Urothelium cell line (cell line): ENCODE measurements at places on chromosomes 3 and 15.

DNA sequence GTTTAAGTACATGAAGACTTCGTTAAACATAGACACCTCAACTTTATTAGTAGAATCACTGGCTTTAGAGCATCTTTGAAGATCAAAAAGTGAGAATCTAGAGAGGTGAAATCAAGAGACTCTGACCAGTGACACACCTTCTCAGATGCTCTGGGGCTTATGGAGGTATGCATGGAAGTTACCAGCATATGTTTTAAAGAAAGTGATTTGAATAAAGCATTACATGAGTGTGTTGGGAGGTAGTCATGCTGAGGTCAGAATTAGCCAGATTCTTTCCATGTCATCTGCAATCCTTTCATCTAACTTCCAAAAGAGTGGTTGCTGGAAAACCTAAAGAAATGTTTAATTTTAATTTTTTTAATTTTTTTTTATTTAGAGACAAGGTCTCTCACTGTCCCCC lies 658.0 kb upstream of the GOLIM4 start:
- DNase-seq: no peak

DNA sequence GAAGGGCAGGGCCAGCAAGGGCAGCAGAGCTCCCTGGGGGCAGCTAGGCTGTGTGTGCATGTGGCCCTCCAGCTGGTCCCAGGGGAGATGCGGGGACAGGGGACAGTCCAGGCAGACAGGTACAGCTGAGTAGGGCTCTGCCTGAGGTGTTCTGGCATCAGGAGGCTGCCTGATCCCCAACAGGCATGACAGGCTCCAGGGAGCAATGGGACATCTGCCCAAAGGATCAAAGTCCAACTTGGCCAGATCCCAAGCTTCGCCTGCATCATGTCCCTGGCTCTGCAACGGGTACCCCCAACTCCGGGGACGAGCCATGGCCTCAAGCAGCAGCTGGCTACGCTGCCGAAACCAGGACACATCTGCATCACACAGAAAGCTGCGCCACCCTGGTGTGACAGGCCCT lies 21.8 kb downstream of the ATRIP start:
- DNase-seq: no peak

- DNase-seq: no peak
Measured at GRCh38 chr3:192194085-192194484, 533.3 kb downstream of the FGF12 start.

DNA sequence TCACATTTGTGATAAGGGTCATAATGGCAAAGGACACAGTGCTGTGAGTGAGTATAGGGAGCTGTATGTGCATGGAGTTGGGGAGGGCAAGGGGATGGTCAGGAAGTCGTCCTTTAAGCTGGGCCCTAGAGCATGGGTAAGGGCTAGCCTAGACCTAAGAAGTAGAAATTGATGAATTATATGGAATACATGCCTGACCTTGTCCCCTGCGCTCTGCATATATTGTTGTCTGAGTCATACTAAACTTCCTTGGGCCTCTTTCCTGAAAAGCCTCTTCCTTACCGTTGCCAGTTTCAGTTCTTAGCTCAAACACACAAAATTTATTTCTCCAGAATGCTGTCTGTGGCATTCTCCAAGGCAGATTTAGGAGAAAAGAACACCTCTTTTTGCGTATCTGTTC lies 4.6 kb downstream of the SNRK start:
- no peak for DNase-seq

- no peak for DNase-seq
Measured at GRCh38 chr3:49928481-49929017, 1.1 kb downstream of the MON1A start.

GRCh38 chr3:43181202-43181821 lies 75.4 kb upstream of the POMGNT2 start:
- peak; percentile 40 for DNase-seq

GRCh38 chr3:42184651-42185443 lies 81.1 kb downstream of the CCK start:
- DNase-seq: no peak

DNA sequence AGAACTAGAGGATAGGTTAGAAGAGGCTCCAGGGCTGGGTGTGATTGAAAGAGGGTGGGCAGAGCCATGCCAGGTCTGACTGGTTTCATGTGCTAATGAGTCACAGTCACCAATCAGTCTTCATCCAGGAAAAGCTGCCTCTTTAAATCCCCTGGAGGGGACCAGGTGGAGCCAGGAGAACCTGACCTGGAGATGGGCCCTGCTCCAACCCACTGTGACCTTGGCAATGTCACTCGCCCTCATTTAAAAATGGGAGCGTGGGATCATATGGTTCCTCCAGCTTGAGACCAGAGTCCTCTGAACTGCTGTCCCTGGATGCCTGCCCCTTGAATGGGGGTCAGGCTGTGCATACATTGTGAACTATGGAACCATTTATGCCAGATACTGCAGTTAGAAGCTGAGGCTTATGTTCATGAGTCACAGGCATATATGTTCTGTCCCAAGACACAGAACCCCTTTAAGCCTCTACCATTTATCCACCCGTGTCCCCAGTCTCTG lies 23.0 kb downstream of the HES1 start:
- no peak for DNase-seq

GRCh38 chr3:165192610-165193192 lies 3.5 kb downstream of the SLITRK3 start:
- no peak for DNase-seq

GRCh38 chr15:50180091-50180490 lies 1.9 kb upstream of the SLC27A2 start:
- no peak for DNase-seq

- DNase-seq: no peak
Measured at GRCh38 chr3:10310578-10310977, 10.3 kb downstream of the SEC13 start.

DNA sequence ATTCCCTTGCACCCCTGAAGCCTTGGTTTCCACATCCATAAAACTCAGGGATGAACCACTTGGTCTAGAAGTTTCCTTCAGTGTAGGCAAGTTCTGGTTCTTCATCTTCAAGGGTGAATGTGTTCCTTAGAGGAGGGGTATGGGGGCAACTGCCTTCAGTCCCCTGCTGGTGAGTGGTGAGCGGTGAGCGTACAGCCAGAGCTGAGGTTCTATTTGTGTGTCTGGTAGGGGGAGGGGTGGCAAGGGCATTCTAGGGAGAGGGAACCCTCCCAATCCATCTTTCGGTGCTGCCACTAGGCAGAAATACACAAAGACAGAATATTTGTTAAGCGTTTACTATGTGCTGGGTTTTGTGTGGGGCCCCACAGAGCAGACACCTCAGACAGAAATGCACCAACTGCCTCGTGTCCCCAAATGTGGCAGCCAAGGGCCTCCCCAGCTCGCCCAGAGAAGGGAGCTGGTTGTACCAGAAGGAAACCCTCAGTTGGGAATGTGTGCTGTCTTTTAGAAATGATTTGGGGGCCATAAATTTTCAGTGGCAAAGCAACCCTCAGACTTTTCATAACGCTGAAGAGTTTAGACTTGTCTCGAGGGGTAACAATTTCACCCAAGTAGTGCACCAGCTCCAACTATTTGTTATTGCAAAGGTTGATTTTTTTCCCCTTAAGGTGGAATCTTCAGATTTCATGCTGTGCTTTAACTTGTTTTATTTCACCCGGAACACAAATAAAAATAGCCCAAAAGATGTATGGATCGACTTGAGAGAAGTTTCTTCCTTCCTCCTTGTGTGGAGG lies 137.6 kb downstream of the FBLN2 start:
- no peak for DNase-seq

DNA sequence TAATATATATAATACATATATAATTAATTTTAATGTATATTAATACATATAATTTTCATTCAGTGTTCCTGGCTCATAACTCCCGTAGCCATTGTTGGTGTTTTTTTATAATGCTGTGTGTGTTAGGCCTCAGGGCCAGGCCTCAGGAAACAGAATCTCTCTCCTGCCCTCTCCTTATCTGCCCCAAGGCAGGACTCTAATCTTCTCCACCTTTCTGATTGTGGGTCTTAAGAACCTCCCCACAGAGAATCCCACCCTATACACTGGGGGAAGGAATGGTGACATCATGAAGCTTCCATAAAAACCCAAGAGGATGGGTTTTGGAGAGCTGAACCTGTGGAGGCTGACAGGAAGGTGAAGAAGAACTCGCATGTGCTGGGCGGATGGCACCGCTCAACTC lies 4.0 kb upstream of the FMN1 start:
- no peak for DNase-seq

DNA sequence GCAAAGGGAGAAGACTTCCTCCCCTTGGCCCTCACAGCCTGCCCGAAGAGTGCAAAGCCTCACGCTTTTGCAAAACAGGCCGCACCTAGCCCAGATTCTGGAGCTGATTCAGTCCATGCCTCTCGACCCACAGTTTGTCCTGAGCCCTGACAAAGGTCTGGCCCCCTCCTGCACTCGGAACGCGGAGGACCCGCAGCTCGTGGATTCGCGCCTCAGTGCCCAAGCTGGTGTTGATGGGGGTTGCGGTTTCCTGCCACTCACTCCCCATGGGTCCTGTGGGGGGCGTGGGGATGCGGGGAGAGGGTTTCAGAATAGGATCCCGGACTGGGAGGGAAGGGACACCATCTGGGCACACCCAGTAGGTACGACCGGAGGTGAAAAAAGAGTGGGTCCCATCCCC lies 594 bp upstream of the CRABP1 start:
- no peak for DNase-seq

DNA sequence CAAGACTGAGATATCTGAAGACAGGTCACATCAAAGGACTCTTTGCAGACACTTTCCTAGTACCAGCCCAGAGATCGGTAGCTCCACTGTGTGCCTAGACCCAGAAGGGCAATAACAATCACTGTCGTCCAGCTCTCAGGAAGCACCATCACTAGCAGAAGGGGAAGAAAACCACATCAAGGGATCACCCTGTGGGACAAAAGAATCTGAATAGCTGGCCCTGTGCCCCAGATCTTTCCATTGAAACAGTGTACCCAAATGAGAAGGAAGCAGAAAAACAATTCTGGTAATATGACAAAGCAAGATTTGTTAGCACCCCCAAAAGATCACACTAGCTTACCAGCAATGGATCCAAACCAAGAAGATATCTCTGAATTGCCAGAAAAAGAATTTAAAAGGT lies 404.4 kb upstream of the NECTIN3 start:
- DNase-seq: no peak

DNA sequence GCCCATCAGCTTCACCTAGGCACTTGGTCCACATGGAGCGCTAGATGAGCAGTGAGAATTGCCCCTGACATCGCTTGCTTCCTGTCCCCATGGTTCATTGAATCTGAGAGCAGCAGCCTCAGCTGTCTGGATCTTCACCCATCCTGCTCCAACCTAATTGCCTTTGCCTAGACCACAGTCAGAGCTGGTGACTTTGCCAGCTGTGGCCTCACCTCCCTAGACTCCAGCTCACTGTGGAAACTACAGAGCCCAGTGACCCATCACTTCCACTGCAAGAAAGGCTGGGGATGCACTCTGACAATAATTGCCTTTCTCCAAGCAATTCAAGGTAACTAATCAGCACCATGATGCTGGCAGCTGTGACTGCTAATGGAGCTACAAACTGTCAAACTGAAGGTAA lies 30.6 kb upstream of the SLC6A1 start:
- no peak for DNase-seq

- DNase-seq: no peak
Measured at GRCh38 chr15:73601451-73602445, 31.4 kb downstream of the NPTN start.

DNA sequence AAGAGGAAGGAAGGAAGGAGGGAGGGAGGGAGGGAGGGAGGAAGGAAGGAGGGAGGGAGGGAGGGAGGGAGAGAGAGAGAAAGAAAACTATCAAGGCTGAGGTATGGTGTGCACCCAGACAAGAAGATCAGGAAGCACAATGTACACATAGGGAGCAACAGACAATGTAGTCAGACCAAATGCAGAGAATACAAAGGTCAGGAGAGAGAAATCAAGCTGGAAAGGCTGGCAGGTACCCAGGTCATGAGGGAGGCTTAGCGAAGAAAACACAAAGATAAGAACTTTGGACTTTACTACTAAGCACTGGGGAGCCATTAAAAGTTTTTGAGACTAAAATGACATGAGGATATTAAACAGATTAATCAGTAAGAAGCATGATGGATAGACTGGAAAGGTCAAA lies 176.0 kb upstream of the TMCO5A start:
- DNase-seq: no peak

DNA sequence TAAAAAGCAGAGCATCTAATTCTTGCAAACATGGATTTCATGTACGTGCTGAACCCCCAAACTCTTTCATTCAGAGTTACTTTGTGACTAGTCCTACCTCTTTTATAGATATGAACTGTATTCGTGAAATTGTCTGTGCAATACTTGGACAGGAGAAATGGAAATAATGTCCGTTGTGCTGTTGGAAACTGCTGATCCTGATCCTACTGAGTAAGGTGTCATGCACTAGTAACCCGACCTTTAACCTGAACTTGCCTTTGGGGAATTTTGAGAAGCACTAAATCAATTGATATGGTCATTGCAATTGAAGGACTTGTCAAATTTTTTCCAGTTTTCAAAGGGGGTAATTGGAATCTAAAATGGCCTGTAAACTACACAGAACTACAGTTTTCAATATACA lies 856.4 kb downstream of the ROBO1 start:
- no peak for DNase-seq

- DNase-seq: no peak
Measured at GRCh38 chr3:131370935-131371687, 10.5 kb upstream of the NUDT16 start.

- no peak for DNase-seq
Measured at GRCh38 chr15:100898152-100898490, 18.5 kb downstream of the ALDH1A3 start.

DNA sequence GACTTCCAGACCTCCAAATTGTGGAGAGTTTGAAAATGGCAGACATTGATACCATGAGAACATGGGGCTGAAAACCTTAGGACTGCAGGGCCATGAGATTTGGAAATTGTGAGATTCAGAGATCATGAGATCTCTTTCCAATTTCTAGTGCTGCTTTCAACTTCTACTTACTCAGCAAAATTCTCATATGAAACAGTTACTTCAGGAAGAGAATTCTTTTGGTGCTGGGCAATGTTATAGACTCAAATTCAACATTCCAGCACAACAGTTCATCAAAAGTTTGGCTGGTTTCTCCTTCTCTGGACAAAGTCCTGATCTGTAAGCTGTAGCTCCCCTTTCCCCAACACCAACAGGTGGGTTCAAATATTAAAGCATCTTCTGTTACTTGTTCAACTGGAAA lies 506.9 kb upstream of the NECTIN3 start:
- no peak for DNase-seq

- DNase-seq: no peak
Measured at GRCh38 chr3:139710212-139710611, 32.4 kb upstream of the NMNAT3 start.

DNA sequence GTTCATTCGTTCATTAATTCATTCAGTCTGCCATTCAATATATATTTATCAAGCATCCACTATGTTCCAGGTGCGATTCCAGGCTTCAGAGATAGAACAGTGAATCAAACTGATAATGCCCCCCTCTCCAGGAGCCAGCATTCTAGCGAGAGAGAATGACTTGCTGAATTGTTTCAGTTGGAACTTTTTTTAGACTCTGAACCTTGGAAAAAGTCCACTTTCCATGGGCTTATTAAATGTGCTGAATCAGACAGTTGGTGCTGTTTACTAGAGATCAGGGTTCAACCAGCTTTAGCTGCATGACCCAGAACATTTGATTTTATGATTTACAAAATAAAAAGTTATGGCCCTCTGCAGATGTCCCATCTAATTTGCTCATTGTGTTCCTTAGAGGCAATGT lies 213.2 kb downstream of the THSD4 start:
- DNase-seq: no peak

- DNase-seq: peak; percentile 4
Measured at GRCh38 chr15:49686599-49686998, 65.8 kb downstream of the DTWD1 start.

- no peak for DNase-seq
Measured at GRCh38 chr3:14415501-14415900, 13.1 kb downstream of the SLC6A6 start.
